PC-9 (cell line): ENCODE measurements at places on chromosomes 5 and 9.

GRCh38 chr9:109906766-109907382, 126.9 kb downstream of the PALM2AKAP2 start:
- no peak for DNase-seq

DNA sequence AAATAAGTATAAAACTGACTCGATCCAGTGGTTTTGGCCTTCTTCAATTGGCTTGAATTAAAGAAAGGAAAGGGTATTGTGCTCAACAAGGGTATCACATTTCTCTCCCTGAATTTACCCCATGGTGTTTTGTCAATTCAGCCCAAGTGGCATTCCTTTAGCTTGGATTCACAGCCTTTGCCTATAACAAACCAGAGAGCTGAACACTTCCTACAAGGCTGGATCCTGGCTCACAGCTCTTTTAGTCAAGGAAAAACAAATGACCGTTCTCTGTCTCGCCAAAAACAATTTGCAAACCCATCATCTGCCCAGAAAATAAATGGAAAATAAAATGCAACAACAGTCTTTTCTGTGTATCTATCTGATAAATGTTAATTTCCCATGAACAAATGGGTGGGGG, 5.7 kb downstream of the ZNF366 start:
- no peak for DNase-seq

- no peak for DNase-seq
Measured at GRCh38 chr5:127762412-127762811, 59.2 kb downstream of the CCDC192 start.

GRCh38 chr5:176716320-176716719, 69.0 kb downstream of the TSPAN17 start:
- no peak for DNase-seq

DNA sequence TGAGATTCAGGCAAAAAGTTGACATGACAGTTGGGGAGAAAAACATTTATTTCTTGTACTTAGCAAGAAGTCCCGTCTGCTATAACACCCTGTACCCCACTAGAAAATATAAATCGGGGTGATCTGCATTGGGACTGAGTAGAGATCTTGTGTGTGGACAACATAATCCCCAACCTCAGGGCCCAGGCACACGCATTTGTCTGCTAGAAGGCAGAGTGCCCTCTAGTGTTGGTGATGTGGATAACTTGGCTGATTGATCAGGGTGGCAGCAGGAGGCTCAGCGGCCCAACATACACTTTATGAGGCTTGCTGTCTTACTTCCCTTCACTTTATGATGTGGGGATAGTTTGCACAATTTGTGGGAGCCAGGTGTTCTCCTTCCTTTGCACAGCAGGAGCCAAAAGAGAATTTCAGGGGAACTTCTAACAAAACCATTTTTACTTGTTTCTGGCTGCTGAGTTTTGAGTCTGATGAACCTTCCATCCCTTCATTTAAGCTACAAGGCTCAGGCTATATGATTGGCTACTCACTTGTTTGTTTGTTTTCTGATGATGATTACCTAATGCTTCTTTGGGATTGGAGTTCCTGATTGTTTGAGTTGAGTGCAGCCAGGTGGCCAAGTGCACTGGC, 263.2 kb downstream of the DMAC1 start:
- no peak for DNase-seq

GRCh38 chr9:81137976-81138568, 551.3 kb downstream of the TLE1 start:
- DNase-seq = no peak

DNA sequence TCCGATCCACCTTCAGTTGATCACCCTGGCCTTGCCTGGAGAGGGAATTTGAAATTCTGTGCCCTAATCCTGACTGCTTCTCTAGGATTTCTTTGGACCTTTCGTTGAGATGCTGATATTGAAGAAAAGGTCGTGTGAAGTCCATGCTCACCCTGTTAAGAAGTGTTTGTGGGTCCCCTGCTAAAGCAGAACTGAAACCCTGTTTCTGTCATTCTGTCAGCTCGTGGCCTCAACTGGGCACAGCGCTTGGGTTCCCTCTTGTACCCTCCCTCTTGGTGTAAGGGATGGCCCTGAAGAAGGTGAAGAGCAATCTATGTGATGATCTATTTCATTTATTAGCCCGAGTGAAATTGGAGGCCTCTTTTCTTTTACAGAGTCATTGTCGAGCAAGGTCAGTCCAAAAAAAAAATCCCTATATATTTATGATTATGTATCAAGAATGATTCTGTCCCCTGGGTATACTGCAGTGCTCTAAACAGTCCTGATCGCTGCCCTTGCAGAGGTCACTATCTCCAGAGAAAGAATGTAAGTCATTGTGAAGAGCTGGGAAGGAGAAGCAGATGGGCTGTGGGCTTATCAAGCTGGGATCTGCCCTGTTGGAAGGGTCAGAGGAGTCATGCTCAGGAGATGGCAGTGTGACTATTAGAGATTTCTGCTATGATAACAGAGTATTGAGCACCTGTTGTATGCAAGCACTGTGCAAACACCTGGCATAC, 56.1 kb downstream of the WWC1 start:
- no peak for DNase-seq

- DNase-seq = no peak
Measured at GRCh38 chr9:76571743-76572146, 112.8 kb downstream of the GCNT1 start.

GRCh38 chr9:113185271-113185670, 34.5 kb downstream of the SLC31A2 start:
- DNase-seq = no peak

DNA sequence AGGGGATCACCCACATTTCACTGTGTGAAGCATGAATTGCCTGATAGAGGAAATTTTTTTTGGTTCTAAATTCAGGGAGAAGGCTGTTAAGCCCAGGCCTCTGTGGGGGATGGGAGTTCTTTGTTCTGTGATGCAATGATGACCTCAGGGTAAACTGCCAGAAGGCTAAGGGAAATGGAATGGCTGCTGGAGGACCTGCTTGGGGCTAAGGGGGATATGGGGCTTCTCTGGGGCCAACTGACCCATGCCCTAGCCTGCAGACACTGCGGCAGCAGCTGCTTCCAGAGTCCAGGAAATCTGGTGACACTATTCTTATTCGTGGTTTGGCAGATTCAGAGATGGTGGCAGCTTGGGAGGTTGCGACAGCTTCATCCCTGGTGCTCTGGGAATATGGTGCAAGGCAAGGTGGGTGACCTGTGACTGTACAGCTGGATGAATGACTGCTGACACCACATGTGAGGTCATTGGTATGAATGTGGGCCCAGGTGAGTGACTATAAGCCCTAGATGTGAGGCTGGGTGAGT, 30.3 kb downstream of the VCP start:
- DNase-seq = peak; percentile 12

DNA sequence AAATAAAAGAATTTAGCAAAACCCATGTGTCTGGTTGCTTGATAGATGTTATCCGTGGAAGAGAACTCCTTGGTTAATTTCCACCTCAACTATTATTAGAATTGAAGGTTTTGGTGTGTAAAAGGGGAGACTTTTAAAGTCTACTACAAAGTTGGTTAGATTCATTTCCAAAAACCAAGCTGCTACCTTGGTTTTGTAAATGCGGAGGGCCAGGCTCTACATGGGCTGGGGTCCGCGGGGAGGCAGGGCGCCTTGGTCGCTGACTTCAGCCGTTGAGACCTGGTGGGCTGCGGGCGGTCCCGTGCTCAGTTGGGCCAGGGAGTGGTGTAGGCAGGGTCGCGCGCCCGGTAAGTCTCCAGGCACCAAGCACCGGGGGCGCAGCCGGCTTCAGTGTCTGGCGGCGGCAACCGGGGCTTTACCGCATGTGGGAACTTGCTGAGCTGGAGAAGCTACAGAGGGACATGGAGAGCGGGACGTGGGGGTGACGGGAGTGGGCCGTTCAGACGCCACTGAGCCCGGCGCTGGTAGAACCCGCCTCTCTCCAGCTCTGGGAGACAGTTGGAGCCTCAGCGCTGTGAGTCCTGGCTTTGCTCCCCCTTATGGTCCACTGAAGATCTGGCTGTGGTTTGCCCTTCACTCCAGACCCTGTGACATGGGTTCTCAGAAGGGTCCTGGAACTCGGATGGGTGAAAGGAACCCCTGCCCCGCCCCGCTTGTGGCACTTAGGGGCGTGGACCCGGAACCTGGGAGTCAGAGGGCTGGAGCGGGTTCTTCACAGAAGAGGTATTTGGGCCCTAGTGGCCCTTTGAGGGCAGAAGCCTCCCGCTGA, 11.8 kb downstream of the NR2F1 start:
- DNase-seq = no peak

GRCh38 chr5:29758986-29759421, 1434.5 kb upstream of the CDH6 start:
- DNase-seq = no peak

- DNase-seq = no peak
Measured at GRCh38 chr5:1190837-1191239, 10.6 kb upstream of the SLC6A19 start.

DNA sequence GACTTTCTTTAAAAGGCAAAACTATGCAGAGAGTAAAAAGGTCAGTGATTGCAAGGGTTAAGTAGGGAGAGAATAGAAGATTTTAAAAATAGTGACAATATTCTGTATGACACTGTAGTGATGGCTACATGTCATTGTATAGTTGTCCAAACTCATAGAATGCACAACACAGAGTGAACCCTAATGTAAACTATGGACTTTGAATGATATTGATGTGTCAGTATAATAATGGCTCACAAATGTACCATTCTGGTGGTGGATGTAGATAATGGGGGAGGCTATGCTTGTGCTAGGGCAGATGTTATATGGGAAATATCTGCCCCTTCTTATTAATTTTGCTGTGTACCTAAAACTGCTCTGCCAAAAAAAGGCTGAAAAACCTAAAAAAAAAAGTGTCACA, 468.9 kb downstream of the KIF4B start:
- DNase-seq = no peak

DNA sequence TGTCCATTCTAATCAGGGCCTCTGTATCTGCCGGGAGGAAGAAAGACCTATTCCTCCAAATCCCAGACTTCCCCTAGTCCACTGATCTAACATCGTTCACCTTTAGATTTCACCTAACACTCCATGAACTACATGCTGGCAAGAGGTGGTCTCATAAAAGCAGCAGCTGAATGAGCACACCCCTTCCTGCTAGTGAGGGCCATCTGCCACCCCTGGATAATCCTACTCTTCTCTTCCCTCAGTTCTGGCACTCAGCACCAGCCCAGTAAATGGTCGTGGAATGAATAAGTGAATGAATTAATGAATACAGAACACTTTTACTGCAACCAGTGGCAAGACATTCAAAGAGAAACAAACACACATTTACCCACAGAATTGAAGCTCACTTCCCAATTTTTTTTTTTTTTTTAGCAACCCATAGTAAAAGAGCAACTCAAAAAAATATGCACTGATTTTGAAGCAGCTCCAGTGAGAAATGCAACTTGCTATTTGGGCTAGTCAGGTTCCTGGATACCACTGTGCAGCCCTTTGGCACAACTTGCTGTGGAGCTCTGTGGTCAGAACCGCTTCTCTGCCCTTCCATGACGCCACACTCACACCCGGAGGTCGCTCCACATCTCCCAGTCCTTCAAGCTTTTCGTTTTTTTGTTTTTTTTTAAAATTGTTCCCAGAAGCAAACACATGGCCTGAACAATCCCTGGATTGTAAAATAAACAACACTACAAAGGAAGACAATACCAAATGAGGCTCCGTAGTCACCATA, 6.2 kb downstream of the RNF183 start:
- DNase-seq = no peak

- DNase-seq = no peak
Measured at GRCh38 chr9:25480696-25481095, 197.5 kb downstream of the TUSC1 start.

- no peak for DNase-seq
Measured at GRCh38 chr5:107032629-107033028, 638.1 kb downstream of the EFNA5 start.

DNA sequence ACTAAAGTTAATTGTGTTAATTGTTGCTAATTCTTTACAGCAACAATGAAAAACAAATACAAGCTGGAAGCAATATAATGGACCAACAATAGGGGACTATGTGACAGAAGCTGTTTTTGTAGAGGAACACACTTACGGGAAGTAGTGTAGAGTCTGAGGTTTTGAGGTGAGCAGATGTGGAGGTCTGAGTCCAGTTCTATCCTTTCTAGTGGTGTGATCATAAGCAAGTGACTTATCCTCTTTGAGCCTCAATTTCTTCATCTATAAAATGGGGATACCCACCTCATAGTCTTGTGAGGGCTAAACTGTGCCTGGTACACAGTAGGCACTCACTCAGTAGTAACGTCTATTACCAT, 28.3 kb downstream of the ALG2 start:
- DNase-seq = no peak

- DNase-seq = no peak
Measured at GRCh38 chr9:134144801-134145200, 8.9 kb downstream of the WDR5 start.

DNA sequence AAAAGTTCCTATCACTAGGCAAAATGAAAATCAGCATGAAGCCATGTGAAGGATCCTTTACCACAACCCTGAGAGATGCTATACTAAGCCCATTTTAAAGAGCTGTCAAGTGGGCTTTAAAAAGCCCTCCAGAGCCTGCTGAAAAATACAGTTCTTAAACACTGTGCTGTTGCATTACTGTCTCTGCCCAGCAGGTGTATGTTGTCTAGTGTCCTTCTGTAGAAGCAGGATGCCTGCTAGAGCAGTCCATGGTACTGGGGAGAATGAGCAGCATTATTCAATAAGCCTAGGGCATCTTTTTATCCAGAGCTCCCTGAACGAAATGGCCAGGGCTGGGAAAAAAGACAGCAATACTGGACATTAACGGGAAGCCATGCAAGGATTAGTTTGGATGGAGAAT, 126.2 kb upstream of the PLCXD3 start:
- no peak for DNase-seq

DNA sequence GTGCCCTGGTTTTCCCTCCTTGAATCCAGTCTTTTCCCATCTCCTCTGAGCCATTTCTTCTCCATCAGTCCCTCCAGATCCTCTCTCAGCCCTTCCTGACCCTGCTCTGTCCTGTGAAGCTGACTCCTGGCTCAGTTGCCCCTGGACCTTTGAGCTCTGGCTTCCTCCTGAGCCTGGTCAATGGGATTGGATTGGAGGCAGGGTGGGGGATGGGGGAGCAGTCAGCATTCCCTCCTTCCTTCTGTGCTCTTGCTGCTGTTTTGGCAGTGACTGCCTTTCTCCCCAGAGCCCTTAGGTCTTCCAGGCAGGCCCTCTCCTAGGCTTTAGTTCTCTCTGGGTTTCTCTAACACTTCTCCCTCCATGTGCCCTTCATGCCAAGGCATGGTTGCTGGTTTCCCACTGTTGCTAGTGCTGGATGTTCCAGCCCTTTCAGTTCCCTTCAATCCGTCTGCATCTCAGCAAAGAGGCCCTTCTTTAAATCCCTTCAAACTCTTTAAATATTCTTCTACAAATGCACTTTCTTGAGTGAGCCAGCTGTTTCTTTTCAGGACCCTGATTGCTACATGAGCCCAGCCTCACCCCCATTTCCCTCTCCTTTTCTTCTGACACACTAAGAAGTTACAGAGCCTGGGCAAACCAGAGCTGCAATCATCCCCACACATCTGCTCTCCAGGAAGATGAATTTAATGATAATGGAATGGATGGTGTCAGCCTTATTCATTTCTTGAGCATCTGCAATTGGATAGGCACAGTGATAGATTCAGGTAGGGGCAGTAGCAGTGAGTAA, 2.2 kb downstream of the TNFSF15 start:
- DNase-seq = no peak
